Glomerular endothelial cell (primary cell): ENCODE measurements at places on chromosomes 1 and 21. TPM values are rescaled to one million over a fixed set of nuclear protein-coding genes. Genes with fewer than 3 reads are reported as not detected.

The OXCT2 gene
- total RNA-seq = 1.2 and 2.5 TPM in 2 replicates

The LRRC53 gene
- total RNA-seq = not detected in 2 replicates

The DMRTA2 gene
- not detected in 2 replicates for total RNA-seq

The HAO2 gene
- total RNA-seq = not detected in 2 replicates

The ARHGAP29 gene
- 208 and 221 TPM in 2 replicates for total RNA-seq

The TFF2 gene
- not detected in 2 replicates for total RNA-seq

The PDZK1IP1 gene
- not detected in 2 replicates for total RNA-seq

The TRPM2 gene
- 3.4 and 5.7 TPM in 2 replicates for total RNA-seq

The FAM163A gene
- 0.44 and 1.5 TPM in 2 replicates for total RNA-seq

The SLC1A7 gene
- not detected in 2 replicates for total RNA-seq

The ILDR2 gene
- total RNA-seq = 0.53 TPM in 1 of 2 replicates, not detected in the other

The DNAJC8 gene
- 73.9 and 76.4 TPM in 2 replicates for total RNA-seq

The PTCH2 gene
- total RNA-seq = 0.19 and 0.23 TPM in 2 replicates

The HPDL gene
- total RNA-seq = 0.24 and 2.1 TPM in 2 replicates

The HORMAD1 gene
- 0.47 TPM in 1 of 2 replicates, not detected in the other for total RNA-seq

The DENND2C gene
- total RNA-seq = 1.2 and 1.3 TPM in 2 replicates

The GMEB1 gene
- total RNA-seq = 9.7 and 12.0 TPM in 2 replicates

GRCh38 chr1:8496473-8496872, 178.6 kb downstream of the SLC45A1 start:
- DNase-seq = no peak

- no peak for DNase-seq
Measured at GRCh38 chr1:235074523-235075047, 54.1 kb downstream of the TOMM20 start.

DNA sequence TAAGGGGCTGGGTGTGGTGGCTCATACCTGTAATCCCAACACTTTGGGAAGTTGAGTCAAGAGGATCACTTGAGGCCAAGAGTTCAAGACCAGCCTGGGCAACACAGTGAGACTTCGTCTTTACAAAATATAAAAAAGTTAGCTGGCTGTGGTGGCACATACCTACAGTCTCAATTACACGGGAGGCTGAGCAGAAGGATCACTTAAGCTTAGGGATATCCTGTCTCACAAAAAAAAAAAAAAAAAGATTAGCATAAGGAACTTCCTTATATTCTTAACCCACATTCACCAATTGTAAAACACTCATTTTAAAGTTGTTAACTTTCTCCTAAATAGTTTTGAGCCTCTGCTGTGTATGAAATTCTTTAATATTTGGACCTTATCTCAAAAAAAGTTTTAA, 53.1 kb downstream of the ABCD3 start:
- DNase-seq = no peak

- DNase-seq = no peak
Measured at GRCh38 chr21:42699196-42699595, 45.8 kb downstream of the PDE9A start.

DNA sequence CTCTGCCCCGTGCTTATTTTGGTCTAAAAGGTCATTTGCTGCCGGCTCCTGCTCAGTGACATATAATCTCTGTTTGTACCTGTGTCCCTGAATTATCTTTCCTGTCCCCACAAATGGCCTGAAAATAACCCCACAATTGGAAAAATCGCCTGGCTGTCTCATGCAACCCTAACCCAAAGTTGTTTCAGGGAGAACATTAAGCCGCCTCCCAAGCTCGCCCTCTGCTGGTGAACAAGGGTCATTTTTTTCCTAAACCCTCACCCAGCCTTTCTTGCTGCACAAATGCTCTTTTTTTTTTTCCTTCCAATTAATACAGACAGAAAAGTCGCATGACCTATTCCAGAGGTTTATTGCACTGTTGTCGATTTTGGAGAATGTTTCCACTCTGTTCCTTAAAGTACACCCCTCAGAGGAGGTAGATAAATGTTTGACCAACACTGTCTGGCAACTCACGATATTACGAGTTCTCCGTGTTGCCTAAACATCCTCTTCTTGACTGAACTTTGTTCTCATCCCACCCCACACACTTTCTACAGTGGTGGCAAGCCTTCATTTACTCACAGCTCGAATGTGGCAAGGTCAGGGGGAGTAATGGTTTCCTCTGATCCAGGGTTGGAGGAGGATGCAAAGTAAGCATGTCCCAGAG, 148.7 kb downstream of the ZZZ3 start:
- DNase-seq = no peak

DNA sequence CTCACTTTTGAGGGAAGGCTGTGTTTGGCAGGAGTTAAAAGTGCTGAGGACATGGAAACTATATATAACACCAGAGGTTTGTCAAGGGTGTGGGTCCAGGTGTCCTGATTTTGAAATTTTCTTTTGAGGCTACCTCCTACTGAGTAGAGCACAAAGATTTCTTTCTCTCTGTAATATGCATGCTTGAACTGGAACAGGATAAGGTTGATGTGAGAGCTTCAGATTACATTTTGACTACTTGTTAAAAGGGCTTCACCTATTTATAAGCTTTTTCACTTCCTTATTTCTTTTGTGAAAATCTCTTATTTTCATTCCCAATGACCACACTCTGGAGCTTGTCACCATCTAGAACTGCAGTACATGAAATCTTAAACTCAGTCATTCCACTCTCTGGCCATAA, 59.8 kb upstream of the PLA2G4A start:
- DNase-seq = no peak

- DNase-seq = no peak
Measured at GRCh38 chr1:58402444-58402843, 144.1 kb downstream of the OMA1 start.

DNA sequence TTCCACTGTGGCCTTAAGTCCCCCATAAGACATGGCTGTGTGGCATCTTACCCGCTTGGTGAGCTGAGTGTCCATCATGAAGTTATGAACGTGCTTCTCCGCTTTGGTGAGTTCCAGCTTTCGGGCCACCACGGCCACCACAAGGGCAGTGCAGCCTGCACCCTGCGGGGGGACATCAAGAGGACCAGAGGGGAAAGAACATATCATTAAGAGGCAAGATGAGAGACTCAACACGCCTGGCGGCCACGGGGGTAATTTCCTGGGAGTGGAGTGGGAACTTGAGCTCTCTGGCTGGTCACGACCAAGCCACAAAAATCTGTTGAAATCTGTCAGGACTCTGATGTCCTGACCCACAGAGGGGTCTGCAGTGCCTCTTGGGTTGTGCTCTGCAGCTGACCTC, 117.9 kb upstream of the ADAR start:
- no peak for DNase-seq

DNA sequence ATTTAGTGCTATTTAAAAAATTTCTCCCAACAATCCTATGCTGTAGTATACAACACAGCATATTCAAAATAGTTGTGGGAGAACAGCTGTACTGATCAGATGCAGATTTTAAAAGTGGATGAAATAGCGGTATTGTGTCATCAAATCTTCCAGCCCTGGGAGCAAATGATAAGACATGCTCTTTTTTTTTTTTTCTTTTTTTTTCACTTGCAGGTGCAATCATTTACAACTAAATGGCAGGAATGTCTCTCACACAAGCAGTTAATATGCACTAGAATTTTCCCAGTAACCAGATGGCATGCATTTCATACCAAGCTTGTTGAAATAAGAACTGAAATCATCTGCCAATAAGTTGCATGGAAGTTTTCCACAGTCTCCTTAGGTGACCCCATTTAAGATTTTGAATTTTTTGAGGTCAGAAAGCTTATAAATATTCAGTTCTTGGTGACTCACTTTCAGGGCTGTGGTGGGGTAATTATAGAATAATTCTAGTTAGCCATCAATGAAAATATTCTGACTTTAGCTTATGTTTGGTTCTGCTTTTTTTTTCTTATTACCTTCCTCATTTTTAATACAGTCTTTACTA, 623.9 kb upstream of the NR5A2 start:
- DNase-seq = no peak

- DNase-seq = no peak
Measured at GRCh38 chr1:107145637-107146036, 4.8 kb downstream of the NTNG1 start.

- DNase-seq = no peak
Measured at GRCh38 chr1:41378999-41379737, 17.9 kb downstream of the FOXO6 start.

DNA sequence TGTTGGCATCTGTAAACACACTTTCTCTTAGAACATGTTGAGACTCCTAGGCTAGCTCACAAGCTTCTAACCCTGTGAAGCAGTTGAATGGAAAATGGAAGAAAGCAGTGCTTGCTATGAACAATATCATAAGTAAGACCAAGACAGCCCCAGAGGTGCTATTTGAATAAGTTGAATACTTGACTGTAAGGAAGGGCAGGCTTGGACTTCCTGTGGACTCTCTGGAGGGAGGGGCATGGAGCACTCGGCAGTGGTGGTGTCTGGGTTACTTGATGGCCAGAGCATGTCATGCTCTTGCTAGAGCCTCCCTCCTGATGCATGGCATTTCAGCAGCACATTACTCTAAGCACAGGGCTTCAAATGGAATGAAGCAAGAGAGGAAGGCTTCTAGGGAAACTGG, 60.0 kb downstream of the MRPS6 start:
- DNase-seq = no peak

DNA sequence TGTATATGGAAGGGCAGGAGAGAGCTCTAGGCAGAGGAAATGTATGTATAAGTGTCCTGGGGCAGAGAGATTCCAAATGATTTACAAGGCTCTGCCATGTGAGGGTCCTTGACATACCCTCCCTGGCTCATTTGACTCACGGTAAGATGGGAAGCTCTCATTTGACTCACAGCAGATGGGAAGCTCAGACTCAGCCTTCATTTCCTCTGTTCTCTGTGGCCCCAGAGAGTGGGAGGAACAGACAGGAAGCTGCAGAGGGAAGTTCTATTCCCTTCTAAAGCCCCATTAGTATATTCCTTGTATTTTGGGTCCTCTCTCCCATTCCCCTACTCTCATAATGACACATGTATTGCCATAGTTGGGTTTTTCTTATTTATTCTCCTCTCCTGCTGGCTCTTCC, 44.9 kb downstream of the FOXD2 start:
- DNase-seq = no peak

DNA sequence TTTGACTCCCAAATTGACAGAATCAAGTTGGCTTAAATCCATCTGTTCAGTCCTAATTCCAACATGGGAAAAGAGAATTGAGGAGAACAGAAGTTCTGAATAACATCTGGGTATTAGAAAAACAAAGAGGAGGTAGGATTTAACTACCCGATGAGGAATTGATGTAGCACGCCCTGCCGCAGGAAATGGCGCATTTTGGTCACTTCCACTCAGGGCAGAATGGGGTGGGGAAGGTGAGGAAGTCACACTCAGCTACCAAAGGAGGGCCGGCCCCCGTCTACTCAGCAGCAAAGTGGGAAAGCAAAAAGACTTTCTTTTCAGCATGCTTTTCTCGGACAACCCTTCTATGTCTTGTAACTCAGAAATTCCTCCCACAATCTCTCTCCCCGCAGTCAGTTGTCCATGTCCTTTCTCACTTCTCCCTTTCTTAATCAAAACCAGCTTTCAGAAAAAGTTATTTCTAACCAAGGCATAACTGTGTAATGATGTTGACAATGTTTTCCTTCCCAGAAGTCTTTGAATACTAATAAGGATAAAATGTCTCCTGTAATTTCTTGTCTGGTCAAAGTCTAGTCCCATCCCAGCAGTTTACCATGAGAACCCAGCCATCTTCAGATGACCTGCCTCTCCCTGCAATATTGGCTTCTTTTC, 60.5 kb upstream of the SIPA1L2 start:
- no peak for DNase-seq

GRCh38 chr1:161001525-161001924, 19.4 kb downstream of the F11R start:
- DNase-seq = no peak

DNA sequence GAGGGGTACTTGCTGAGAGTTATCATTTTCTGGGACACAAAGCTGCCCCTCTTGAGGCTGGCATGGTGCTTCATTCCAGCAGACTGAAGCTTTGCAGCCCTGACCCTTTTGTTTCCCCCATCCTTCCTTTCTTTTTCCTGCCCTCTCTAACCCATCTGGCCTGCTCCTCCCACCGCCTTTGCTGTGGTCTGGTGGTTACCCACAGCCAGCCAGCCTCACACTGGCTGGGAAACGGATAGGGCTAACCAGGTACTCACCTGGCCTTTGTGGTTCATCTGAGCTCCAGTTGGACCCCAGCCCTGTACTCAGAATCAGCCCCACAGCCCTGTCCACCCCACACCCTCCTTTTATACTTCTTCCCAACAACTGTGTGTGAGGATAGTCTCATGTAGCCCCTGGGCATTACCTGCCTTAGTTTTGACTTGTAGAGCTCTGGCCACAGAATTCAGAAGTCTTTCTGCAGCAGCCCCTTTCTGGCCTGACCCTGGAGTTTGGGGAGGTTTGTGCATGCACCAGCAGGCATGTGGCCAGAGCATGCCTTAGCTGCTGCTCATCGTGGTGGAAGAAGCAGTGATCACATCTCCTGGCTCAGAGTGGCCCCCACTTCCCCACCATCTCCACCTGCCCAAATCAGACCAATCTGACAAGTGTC, 138.0 kb downstream of the TRABD2B start:
- DNase-seq = no peak

DNA sequence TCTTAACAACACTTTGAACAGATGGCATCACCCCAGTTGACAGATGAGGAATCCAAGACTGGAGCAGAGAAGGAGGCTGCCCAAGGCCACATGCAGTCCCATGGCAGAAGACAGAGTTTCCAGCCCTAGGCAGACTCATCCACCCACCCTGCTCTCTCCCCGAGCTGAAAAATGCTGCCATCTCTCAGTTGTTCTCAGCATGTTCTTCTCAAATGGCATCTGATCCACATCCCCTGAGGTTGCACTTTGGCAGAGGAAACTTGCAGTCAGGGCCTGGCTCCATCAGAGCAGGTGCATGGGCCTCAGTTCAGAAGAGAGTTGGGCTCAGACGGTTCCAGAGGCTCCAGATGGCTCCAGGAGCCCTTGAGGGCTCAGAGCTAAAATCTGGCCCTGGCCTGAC, 709.4 kb downstream of the MATN1 start:
- DNase-seq = no peak

DNA sequence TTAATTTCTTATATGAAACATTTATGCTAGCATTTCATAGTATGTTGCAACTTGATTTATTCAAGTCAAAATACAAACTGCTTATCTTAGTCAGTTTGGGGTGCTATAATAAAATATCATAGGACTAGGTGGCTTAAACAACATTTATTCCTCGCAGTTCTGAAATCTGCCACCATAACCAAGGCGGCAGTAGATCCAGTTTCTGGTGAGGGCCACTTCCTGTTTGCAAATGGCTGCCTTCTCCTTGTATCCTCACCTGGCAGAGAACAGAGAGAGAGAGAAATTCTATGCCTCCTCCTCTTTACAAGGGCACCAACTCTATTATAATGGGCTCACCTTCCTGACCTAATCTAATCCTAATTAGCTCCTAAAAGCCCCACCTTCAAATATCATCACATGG, 76.1 kb upstream of the RGS2 start:
- DNase-seq = no peak

DNA sequence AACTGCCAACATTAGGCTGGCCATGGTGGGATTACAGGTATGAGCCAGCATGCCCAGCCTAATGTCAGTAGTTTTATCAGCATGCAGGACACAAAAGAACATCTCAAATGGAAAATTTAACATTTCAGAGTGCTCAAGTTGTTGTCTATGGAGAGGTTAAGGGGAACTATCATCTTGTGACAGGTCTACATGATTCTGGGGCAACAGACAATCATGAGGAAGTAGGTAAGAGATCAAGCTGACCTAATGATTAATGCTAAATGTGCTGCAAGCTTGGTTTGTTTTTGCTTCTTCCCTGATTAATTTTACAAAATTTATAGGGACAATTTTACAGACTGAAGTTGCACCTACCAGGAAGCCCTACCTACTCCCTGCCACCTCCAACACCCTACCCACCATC, 36.6 kb downstream of the FMO4 start:
- no peak for DNase-seq

- DNase-seq = no peak
Measured at GRCh38 chr1:23558140-23558871, 995 bp downstream of the ID3 start.

- no peak for DNase-seq
Measured at GRCh38 chr1:235953801-235954200, 87.1 kb upstream of the LYST start.
